NCI-H1930 (cell line): ENCODE measurements at places on chromosomes 5 and 9.

DNA sequence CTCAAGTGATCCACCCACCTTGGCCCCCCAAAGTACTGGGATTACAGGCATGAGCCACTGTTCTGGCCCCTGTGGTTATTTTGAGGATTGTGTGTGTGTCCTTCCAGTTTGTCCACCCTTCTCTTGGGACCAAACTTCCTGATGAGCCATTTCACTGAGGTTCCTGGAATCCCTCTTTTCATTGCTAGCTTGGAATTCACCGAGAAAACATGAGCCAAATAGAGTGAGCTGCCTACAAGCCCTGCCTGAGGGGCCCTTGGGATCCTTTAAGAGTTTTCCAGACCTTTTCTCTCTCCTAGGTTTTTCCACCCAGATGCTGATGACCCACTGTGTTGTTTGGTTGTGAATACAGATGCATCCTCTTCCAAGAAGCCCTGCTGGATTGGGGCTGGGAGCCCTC lies 13.2 kb upstream of the KIF12 start:
- no peak for DNase-seq

DNA sequence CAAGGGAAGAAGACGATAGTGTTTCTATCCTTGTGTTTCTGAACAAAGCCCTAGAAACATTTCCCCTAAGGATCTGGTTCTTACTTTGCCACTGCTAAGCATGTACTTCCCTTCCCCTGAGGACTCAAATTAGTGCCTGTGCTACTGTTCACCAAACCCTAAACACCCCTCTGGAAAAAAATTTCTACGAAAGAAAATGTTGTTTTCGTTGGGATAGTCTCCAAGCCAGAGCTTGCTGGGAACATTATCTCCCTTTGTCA lies 294.6 kb downstream of the BNC2 start:
- DNase-seq, result no peak

DNA sequence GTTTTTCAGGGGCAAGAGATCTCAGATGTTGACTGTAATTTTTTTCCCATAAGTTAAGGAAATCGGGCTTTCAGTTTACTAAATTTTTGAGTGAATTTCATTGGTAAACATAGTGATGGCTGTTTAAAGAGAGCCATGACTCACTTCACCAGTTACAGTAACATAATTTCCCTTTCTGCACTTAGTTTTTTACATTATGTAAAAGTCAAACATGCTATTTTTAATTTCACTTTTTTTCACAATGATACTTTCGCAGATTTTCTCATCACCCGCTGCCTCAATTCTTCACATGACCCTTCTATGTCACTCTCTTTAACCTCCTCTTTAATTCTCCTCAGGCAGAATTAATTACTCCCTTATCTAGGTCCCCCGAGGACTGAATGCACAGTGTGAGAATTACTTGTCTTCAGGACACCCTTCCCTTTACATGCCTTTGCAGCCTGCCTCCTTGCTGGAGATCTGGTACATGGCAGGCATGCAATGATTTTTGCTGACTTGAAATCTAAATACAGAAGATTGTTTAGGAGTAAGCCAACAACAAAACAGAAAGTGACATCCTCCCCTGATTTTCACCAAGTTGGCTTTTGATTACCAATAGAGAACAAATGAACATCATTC lies 217.5 kb upstream of the S1PR3 start:
- DNase-seq, result no peak

GRCh38 chr9:122656378-122656777 lies 1.0 kb downstream of the OR1B1 start:
- no peak for DNase-seq

DNA sequence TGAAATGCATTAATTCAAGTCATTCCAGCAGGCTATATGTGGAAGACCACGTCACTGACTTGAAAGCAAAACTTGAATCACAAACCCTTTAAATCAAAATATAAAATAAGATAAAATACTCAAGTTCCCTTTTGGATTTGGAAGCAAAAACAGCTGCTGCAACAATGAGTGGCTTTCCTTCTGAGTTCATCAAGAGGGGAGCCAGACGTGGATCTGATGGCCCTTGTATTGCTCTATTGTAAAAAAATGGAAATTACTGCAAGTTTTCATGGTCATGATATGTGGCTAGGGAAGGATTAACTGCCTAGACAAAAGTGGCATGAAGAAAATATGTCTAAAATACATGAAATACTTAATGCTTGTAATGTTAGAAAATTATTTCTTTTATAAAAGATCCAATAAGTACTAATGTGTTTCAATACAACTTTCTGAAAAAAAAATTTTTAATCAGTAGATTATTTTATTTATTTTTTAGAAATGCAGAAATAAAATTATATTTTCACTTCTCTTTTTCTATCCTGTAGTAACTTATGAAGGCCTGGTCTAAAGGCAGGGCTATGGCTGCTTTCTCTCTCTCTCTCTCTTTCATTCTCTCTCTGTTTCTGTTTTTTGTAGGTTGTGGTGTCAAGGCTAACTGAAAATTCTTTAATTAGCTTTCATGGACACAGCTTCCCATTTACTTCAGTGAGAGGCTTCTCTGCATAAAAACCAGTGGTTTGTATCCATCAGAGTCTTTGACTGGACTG lies 24.0 kb downstream of the LIX1 start:
- DNase-seq, result no peak

- no peak for DNase-seq
These were observed 86.5 kb downstream of the LMNB1 start for GRCh38 chr5:126863402-126863801.

GRCh38 chr9:91898451-91899218 lies 51.4 kb downstream of the ROR2 start:
- DNase-seq, result peak; percentile 68

DNA sequence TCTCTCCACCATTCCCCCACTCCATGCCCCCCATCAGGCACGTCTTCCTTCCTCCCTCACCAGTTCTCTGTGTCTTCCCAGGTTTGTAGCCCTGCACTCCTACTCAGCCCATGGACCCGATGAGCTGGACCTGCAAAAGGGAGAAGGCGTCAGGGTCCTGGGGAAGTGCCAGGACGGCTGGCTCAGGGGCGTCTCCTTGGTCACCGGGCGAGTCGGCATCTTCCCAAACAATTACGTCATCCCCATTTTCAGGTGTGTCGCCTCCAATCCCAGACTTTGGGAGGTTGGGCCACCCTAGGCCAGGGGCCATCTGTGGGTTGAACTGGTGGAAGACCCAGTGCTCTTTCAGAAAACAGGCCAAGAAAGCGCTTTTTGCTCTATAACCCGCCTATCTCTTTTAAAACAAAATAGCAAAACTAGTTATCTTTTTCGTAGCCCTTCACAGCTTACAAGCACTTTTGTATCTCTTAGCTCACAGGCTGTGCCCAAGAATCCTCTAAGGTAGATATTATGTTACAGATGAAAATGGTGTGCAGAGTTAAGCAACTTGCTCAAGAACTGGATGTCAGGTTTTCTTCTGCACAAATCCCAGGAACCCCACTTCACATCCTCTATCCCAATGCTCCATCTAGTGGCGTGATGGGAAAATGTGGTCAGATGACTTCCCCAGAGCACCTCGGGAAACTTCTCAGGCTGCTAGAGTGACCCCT lies 56.2 kb downstream of the PLAC8L1 start:
- peak; percentile 14 for DNase-seq

- DNase-seq, result no peak
These were observed 79.2 kb downstream of the DNAH5 start for GRCh38 chr5:13865312-13865711.

GRCh38 chr9:76020652-76021051 lies 130.2 kb downstream of the PCSK5 start:
- no peak for DNase-seq

- DNase-seq, result no peak
These were observed 382.7 kb downstream of the CHSY3 start for GRCh38 chr5:130286971-130287370.

GRCh38 chr5:140588311-140589070 lies 23.9 kb downstream of the SLC35A4 start:
- no peak for DNase-seq

- DNase-seq, result no peak
These were observed 124.4 kb downstream of the RFK start for GRCh38 chr9:76269789-76270188.
